ENCODE measurements at places on chromosomes 2 and 18. TPM values are rescaled to one million over a fixed set of nuclear protein-coding genes. Genes with fewer than 3 reads are reported as not detected.

INHBB gene
- 0.53 TPM for total RNA-seq

FAM237A gene
- not detected for total RNA-seq

DNA sequence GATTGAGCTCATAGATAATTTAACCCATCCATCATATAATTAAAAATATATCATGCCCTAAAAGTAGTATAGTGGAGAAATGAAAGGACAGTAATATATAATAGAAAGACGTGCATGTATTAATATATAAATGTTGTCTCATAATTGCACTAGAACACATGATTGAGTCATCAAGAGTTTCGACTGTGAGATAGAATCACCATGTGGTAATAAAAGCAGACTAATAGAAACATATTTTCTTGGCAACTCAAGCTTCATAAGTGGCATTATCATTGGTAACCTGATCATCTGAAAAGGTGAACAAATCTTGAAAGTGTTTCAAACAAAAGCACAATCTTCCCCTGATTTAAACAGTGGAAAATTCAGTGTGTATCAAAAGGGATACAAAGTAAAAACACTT is 188.8 kb downstream of the CYRIA start:
- DNase-seq: peak; percentile 93

GRCh38 chr2:56473524-56473923 is 289.7 kb downstream of the CCDC85A start:
- DNase-seq: no peak

DNA sequence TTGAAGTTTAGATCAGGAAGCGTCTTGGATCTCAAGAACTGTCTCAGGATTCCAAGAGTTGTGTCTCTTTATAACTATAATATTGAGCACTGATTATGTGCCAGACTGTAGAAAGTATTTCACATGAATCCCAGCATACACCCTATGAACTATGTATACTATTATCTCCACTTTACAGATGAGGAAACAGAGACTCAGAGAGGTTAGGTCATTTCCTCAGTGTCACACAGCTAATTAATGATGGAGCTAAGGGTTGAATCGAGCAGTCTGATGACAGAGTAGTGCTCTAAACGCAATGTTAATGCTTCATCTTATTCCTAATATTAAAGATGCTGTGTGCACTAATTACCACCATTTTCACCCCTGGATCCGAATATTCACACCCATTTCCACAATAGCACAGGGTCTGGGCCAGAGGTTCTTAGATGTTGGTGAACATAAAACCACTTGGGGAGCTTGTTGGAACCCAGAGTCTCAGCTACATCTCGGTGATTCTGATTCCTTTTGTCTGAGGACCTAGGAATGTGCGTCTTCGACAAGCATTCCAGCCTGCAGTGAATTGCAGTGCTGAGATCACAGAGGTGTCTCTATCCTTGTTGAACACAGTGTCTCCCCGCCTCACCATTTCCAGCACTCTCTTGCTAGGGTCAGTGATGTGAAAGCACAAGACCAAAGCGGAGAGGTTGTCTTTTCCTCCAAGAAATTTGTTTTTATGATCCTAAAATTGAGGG is 213.8 kb downstream of the SP3 start:
- DNase-seq: no peak

DNA sequence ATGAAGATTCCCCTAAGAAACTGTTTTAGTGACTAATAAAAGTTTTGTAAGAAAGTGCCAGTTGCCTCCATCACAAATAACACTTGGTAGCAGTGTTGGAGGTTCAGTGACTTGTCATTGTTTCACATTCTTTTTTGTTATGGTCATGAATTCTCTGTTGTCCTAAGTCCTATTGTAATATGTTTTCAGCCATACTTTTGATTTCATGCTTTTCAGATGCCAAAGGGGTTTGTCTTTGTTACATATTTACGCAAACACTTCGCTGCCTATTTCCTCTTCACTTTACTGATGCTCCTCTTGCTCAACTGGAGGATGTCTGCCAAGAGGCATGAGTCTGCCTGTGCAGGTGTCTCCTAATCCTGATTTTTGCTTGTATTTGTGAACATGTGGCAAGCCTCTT is 66.6 kb downstream of the PHLPP1 start:
- peak; percentile 82 for DNase-seq

All from bronchial epithelial cell (primary cell).